ENCODE measurements at places on chromosomes 6 and 20.
A peak's percentile ranks its signal among the peaks of the same experiment; 100 is the strongest.

DNA sequence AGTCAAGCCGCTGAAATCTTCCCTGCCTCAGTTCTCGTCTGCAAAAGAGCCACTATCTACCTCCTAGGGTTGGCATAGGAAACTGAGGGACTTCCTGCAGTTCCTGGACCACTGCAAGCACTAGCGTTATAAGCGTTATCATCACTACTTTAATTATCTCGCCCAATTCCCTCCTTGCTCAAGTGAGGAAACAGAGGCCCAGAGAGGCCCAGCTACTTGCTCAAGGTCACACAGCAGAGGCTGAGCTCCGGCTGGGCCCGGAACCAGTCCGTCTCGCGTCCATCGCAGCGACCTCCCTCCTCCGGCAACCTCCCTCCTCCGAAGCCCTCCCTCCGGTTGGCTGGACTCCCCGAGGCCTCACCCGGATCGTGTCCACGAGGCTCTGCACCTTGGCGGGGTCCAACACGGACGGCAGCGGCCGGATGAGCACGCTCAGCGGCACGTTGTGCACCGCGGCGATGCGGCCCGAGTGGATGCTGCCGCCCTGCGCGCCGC is 338 bp downstream of the SRXN1 start:
- no peak for DNase-seq

- DNase-seq, result no peak
Observed at GRCh38 chr20:289693-290083, 862 bp downstream of the C20orf96 start.

DNA sequence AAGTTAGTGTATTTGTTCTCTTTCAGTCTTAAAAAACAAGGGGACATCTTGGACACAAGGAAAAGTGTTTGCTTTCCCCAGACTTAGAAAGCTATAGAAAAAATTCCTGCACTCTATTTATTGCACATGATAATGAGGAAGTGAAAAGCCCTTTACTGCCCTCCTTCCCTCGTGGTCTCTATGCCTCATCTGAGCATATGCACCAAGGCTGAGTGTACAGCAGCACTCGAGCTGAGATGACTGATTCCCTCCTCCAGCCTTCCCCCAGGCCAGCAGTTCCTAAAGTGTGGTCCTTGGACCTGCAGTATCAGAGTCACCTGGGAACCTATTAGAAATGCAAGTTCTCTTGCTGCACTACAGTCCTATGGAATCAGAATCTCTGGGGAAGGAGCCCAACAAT is 14.3 kb upstream of the LAMP5 start:
- no peak for DNase-seq

DNA sequence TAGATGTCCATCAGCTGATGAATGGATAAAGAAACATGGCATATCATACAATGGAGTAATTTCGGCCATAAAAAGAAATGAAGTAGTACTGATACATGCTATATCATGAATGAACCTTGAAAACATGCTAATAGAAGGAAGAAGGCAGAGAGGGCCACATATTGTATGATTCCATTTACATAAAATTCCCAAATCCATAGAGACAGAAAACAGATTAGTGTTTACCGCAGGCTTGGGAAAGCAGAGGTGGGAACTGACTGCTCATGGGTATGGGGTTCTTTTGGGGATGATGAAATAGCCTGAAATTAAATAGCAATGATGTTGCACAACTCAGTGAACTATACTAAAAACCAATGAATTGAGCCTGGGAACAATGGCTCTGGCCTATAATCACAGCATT is 58.3 kb downstream of the SERAC1 start:
- DNase-seq, result no peak

DNA sequence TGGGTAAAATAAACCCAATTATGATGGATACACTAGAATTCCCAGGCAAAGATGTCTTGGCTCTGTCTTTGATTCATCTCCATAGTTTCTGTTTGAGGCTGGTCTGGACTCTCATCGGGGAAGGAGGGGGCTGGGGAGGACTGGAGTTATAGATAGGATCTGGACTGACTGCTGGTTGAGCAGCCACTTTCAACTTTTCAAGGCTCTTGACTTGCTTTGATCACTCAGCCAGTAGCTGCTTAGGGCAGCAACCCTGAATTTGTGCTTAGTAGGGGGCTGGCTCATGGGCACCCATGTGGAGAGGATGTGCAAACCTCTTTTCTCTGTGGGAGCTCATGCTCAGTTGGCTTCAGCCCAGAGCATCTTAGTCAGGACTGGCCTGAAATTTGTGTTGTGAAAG is 114.0 kb upstream of the NEDD9 start:
- DNase-seq, result no peak

DNA sequence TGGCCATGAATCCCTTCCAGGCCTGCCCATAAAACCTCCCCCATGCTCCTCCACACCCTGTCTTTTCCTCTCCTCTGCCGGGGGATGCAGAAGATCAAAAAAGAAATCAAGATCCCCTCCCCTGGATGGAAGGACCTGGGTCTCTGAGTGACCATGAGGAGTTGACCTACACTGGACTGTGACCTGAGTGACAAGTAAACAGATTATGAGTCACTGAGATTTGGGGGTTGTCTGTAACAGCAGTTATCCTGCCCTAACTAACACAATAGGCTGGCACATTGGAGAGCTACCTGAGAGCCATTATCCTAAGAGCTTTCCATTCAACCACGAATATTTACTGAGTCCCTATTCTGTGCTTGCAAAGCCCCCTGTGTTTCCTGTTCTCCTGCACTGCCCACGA is 28.4 kb upstream of the SIRPA start:
- no peak for DNase-seq

DNA sequence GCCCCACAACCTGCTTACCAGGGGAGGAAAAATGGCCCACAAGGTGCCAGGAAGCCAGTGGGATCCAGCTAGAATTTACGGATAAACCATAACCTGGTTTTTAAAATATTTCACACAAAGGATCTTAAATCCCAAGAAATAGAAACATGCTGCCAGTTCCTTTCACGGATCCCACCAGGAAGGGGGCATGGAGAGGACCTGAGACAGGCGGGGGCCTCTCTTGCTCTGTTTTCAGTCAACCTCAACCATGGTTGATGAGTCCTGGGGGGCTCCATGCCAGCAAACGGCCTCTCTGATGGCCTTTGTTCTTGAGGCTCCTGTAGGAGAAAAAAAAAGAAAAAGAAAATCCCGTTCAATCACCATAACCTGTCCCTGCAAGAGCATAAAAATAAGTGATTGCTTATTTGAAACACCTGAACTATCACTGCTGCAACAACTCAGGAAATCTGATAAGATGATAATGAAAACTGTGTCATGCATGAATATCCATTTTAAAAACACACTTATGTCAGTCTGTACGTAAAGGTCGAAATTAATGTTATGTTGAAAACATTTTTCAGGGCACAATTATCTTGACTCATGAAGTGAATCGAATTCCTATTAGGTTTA is 125.8 kb upstream of the CST7 start:
- DNase-seq, result peak; percentile 33

- no peak for DNase-seq
Observed at GRCh38 chr20:63325554-63326313, 32.7 kb downstream of the COL20A1 start.

DNA sequence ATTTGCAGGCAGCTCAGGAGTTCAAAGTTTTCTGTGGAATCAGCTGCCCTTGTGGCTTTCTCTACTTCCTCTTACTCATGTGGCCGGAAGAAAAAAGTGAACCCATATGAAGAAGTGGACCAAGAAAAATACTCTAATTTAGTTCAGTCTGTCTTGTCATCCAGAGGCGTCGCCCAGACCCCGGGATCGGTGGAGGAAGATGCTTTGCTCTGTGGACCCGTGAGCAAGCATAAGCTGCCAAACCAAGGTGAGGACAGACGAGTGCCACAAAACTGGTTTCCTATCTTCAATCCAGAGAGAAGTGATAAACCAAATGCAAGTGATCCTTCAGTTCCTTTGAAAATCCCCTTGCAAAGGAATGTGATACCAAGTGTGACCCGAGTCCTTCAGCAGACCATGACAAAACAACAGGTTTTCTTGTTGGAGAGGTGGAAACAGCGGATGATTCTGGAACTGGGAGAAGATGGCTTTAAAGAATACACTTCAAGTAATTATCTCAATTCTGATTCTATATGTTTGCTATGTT is 1.1 kb downstream of the MGME1 start:
- no peak for DNase-seq

DNA sequence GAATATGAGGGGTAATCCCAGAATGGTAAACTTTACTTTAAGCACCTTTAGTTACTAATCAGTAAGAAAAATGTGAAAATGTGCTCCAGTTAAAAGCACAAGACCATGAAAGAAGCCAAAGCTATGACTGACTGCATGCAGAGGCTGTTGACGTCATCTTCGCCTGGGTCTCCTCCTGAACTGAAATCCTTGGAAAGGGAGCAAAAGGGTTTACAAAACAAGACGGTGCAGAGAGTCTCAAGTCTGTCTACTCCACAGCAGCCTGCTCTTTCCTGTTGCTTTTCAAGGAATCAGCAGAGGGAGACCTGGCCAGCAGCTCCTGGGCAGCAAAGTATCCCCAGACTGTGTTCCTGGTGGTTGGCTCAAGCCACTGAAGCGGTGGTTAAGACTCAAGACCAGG is 10.2 kb downstream of the FKBP1A start:
- no peak for DNase-seq

Data from left forelimb (tissue), 1 donor.